Endothelial cell of umbilical vein (primary cell): ENCODE measurements at places on chromosomes 13 and 19.

GRCh38 chr13:82698941-82699340, 1183.3 kb downstream of the SLITRK1 start:
- DNase-seq, result no peak

GRCh38 chr13:28204690-28205443, 66.5 kb downstream of the PAN3 start:
- DNase-seq, result no peak

GRCh38 chr13:42354241-42355091, 82.5 kb downstream of the AKAP11 start:
- DNase-seq, result peak; percentile 8

GRCh38 chr19:7522923-7523667, 671 bp downstream of the MCOLN1 start:
- DNase-seq, result no peak

DNA sequence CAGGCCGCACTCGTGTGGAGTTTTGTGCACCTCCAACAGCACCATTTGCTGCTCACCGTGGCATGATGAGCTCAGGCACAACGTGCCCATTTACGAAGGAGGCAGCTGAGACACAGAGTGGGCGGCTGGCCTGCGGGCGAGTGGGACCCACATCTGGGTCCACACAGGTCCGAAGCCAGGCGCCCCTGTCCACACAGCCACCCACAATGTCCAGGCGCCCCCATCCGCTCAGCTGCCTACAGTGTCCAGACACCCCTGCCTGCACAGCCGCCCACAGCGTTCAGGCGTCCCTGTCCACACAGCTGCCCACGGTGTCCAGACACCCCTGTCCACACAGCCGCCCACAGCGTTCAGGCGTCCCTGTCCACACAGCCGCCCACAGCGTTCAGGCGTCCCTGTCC, 42.5 kb upstream of the F7 start:
- DNase-seq, result no peak

DNA sequence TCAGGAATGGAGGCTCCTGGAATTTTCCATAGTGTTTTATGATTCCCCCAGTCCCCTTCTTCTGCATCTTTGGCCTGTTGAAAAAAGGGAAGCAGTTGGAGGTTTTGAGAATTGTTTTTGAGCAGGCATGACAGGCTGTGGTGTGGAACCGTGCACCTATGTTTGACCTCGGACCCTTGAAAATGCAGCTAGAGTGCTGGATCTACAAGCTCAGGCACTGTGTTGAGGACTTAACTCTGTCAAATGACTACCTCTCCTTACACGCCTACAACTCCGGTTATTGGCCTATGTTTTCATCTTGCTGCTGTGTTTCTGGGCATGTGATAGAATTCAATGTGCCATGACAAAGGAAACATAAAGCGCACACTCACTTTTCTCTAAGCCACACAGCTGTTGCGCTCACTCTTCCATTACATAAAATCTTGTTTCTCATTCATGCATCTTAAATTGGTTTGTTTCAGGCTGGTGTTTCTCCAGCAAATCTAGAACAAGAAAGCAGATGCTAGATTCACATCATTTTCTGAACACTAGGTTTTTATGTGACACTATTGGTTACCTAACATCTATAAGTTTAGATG, 616.6 kb downstream of the FGF9 start:
- no peak for DNase-seq
